ENCODE measurements at places on chromosomes 5 and 9.

- no peak for DNase-seq
Measured at GRCh38 chr9:91896513-91897121, 53.4 kb downstream of the ROR2 start.

DNA sequence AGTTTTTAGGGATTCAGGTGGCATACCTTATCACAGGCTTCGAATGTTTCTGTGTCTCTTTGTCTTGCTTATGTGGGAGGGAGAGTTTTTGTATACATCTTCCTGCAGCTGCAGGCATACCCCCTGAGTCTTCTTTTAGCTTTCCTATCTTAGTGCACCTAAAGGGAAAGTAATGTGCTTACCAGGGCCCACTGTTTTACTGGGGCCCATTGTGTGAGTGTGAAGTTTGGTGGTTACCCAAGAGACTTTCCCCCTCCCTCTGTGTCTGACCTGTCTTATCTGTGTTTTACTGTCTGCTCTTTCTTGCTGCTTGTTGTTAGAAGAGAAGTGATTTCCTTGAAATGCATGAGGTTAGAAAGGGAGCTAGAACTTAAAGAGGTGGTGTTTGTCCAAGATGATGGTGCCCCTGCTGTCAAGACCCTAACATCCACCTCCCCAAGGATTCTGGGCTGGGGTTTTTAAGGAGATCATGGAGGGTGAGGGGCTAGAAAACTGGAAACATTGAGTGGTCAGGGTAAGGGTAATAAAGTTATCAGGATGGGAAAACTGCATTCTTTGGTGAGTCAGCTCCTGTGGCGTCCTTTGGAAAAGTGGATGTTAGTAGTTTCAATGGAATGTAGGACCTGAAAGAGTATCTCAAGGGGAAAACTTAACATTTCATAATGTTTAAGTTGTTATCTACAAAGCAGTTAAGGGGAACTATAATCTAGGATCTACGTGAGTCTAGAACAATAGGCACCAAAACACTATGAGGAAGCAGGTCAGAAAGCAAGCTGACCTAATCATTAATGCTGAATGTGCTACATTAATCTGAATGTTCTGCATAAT lies 583.5 kb upstream of the TUSC1 start:
- no peak for DNase-seq

- no peak for DNase-seq
Measured at GRCh38 chr5:170108266-170108785, 2.6 kb downstream of the FOXI1 start.

DNA sequence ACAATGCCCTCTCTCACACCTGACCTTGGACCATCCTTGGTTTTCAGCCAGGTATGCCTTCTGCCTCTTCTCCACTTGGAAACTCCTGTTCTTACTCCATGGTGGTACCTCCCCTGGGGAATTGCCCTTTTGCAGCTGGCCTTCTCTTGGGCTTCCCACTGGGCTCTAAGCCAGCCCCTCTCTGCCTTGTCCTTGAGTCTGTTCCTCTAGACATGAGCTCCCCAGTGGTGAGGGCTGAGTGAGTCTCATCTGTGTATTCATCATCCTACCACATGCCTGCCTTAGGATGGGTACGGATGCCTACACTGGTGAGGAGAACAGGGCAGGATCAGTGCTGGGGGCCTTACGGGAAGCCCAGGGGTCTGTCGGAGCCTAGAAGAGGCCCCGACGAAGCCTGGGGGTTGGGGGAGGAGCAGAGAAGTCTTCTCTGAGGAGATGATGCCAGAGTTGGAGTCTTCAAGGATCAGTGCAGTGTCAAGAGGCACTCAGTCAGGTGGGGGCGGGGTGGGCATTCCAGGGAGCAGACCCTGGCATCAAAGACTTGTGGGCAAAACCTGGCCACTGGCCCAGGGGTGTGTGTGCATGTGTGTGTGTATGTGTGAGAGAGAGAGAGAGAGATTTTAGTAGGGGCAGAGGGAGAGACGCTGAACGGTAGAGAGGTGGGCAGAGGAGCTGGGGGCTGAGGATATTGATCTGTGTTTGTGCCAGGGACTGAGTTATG lies 5.2 kb upstream of the CRB2 start:
- DNase-seq = no peak

DNA sequence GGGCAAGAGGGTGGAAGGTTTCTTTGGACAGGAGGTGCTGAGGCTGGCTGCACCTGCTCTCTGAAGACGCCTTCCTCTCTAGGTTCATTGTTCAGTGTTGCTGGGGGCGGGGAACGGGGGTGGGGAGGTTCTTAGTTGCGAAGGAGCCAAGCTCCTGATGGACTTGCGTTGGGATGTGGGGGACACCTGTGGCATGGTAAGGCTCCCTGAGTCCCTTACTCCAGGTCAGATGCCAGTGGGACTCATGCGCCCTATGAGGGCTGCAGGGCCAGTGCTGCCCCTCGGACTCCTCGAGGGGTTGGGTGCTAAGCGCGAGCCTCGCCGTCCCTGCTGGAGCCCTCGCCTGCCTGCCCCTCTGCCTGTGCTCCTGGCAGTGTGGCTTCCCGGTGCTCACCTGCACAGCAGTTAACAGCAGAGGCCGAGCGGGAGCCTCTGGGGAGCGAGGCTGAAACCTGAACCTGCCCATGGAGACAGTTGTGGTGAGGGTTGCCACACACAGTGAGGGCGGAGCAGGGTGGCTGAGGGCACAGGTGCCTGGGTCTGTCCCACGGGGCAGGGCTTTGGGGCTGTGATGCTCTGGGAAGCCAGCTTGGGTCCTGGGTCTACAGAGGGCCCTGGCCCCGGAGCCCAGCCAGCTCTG lies 5.5 kb downstream of the RNU6ATAC start:
- no peak for DNase-seq

All from CD4-positive, alpha-beta T cell treated with Interleukin-6 at 100 ng/mL for 8 hours (primary cell).